ENCODE measurements at places on chromosomes 1 and 21.

GRCh38 chr1:46528297-46528955 lies 23.0 kb downstream of the KNCN start:
- no peak for DNase-seq

- no peak for DNase-seq
Observed at GRCh38 chr21:29739176-29739575, 200.6 kb downstream of the GRIK1 start.

DNA sequence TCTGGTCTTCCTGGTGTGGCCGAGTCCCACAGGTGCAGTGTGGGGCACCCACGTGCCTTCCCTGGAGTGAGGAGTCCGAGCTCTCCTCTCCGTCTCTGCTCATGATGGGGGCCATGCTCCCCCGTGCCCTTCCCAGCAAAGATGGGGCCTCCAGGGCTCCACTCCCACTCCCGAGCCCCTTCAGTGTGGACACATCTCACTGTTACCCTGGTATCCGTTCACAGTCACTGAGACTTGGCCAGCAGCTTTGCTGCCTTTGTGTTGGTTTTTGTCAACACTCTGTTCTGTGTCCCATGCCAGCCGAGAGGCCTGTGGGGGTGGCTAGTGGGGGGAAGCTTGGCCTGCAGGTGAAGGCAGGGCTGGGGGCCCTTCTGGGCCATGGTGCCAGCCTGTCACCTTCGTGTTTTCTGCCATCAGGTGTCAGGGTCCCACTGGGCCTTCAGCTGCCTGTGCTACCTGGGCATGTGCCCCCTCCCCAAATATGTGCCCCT lies 46.9 kb upstream of the POFUT2 start:
- DNase-seq: no peak

DNA sequence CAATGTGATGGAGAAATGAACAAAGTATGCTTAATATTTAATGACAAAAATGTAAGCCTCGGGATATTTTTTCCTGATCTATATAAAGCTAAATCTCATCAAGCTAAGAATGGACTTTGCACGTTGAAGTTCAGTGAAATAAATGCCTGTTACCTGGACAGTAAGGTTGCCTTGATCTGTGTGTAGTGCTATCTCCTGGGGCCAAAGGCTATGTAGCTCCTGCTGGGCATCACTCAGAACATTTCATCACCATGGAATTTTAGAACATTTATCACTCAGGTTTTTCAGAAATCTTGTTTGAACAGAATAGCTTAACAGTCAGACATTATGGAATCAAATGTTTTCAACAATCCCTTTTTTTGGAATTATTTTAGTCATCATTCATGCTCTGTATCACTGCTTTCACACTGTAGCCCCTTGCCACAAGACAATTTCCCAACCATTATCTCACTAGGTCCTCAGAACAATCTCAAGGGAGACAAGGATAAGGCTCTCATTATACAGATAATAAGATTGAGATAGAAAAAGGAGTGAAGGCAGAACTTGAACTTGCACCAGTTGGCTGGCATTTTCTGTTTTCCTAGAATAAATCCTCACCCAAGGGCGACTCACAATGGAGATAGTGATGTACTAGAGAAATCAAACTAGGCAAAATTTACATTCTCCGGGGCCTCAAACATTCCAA lies 3.7 kb downstream of the OR10J1 start:
- no peak for DNase-seq
